Right ventricle myocardium superior (tissue), 1 donor: ENCODE measurements at places on chromosomes 12 and 14. TPM values are rescaled to one million over a fixed set of nuclear protein-coding genes. Genes with fewer than 3 reads are reported as not detected.

DNA sequence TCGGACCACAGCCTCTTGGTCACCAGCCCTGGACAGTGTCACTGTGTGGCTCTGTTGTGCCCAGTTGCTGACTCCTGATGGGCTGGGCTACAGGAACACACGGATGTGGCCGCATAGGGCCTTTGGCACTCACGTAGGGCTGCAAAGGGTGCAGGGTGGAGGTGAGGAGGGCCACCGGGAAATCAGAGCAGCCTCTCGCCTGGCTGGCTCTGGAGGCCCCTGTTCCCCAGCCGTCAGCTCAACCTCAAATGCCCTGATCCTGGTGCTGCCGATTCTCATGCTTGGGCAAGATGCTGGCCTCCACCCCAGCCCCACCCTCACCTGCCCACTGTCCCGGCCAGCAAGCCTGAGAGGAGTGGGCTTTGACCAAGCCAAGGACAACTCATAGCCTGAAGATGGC, 59.0 kb downstream of the SLC6A12 start:
- DNase-seq: no peak

ABCB9 gene
- total RNA-seq: 3.9 TPM

DNA sequence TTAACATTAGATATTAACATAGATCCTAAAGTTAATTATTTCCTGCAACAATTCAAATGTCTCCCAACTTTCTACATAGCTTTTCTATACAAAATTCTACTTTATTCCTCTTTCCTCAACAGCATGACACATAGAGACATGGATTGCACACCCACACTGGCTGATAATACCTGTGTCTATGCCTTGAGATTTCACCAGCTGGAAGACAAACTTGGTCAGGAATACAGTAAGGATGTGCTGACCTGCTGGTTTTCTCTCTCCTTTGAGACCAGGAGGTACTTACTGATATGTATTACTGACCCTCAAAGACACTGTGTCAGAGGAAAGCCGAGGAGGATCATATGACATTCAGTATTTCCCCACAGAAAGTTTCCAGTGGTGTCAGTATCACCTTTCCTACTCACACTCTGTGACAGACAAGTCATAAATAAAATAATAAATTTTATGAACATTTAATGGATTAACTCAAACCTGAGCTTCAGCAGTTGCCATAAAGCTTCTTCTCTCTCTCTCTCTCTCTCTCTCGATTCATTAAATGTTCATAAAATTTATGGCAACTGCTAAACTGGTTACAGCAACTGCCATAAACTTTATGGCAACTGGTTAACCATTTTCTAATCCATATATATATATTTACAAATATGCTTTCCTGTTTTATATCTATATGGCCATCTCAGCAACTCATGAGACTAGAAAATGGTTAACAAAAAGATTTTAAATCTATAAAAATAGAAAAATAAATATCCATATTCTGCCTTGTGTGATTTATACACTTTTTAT, 22.7 kb downstream of the EIF2S3B start:
- no peak for DNase-seq

- no peak for DNase-seq
Observed at GRCh38 chr12:47832263-47832933, 12.7 kb upstream of the HDAC7 start.

- no peak for DNase-seq
Observed at GRCh38 chr12:38720661-38721060, 184.7 kb downstream of the CPNE8 start.

FAM161B gene
- 4.1 TPM for total RNA-seq

DNA sequence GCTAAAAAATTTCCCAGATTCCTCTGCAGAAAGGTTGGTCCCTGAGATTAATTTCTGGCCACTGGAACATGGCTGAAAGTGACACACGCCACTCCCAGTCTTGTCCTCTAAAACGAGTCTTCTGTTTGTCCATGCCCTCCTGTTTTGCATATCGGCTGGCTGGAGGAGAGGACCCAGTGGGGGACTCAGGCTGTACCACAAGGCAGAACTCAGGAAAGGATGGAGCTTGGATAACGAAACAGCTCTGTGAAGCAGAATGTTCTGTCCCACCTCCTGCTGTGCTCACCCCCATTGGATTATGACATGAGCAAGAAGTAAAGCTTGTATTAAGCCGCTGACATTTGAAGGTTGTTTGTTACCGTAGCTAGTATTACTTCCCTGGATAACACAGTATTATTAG, 856.2 kb downstream of the BCL11B start:
- no peak for DNase-seq

DNA sequence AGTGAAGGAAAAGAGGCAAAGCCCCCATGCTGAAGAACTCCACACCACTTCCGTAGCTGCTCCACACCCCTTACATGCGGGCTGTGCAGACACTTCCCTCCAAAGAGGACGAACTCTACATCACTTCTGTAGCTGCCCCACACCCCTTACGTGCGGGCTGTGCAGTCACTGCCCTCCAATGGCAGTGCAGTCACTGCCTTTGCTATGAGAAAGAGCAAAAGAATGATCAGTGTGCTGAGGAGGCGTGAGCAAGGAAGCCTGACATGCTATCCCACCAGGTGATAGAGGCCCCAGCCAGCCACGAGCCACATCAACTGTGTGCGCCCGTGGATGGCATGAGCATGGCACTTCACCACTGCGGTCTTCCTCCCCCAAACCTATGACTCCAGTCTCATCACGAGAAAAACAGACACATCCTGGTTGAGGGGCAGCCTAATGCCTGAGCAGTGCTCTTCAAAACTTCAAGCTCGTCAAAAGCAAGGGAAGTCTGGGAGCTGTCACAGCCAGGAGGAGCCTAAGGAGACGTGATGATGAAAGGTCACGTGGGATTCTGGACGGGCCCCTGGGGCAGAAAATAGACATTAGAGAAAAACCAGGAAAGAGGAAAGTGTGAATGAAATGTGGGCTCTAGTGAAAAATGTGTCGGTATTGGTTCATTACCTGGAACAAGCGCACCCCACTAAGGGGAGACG, 60.8 kb upstream of the C14orf180 start:
- DNase-seq: no peak

FGFR1OP2 gene
- total RNA-seq: 30.0 TPM

GRCh38 chr12:1324910-1325309, 269.5 kb downstream of the FBXL14 start:
- DNase-seq: no peak

GPR162 gene
- total RNA-seq: 4.4 TPM

GPR68 gene
- 0.13 TPM for total RNA-seq

- DNase-seq: no peak
Observed at GRCh38 chr12:107788281-107788680, 13.8 kb downstream of the ASCL4 start.

GRCh38 chr12:120265473-120266179, at the start of gene PXN:
Gene PXN (minus strand): TSS chr12:120265730. CDS start chr12:120265629, 101 bp downstream.
- DNase-seq: peak; percentile 93

SYCP3 gene
- total RNA-seq: not detected

DNA sequence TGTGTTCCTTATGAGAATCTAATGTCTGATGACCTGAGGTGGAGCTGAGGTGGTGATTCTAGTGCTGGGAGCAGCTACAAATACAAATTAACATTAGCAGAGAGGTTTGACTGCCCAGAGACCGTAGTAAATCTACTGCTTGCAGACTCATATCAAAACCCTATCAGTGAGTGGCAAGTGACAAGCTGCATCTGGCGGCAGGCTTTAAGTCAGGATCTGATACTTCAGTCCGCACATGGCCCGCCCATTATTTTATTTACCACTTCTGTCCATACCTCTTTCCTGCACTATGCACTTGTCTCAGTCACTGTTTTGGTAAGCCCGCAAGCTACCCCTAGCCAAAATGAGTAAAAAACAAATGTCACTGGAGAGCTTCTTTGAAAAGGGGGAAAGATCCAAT, 11.4 kb downstream of the CEP128 start:
- DNase-seq: no peak

MRPS35 gene
- 56.4 TPM for total RNA-seq

GRCh38 chr12:101299931-101300330, 20.0 kb downstream of the UTP20 start:
- DNase-seq: no peak

SOAT2 gene
- total RNA-seq: not detected

GRCh38 chr12:87054226-87054625, 798.0 kb upstream of the MGAT4C start:
- no peak for DNase-seq

CIT gene
- total RNA-seq: 2.6 TPM

MYF5 gene
- total RNA-seq: not detected

GLIPR1 gene
- total RNA-seq: 10.9 TPM

LRFN5 gene
- total RNA-seq: 1.2 TPM

DNA sequence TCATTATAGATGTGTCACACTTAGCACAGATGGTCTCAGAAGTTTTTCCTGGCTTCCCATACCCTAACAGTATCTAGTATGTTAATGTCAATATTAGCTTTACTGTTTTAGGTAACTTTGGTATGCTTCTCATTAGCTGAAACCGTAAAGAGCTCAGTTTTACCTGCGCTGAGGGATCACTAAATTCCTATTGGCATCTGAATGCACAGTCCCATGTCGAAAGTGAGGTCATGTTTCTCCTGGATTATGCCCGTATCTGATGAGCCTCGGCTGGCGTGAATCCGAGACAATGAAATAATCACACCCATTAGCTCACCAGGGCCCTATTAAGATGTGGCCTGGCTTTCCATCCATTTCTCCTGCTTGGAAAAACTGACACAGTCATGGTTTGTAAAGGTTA, 418.2 kb downstream of the ZFP36L1 start:
- DNase-seq: no peak

GRCh38 chr12:27549801-27550652, 26.0 kb downstream of the PPFIBP1 start:
- peak; percentile 84 for DNase-seq
